ENCODE measurements at places on chromosomes 2 and 18. TPM values are rescaled to one million over a fixed set of nuclear protein-coding genes. Genes with fewer than 3 reads are reported as not detected.

DNA sequence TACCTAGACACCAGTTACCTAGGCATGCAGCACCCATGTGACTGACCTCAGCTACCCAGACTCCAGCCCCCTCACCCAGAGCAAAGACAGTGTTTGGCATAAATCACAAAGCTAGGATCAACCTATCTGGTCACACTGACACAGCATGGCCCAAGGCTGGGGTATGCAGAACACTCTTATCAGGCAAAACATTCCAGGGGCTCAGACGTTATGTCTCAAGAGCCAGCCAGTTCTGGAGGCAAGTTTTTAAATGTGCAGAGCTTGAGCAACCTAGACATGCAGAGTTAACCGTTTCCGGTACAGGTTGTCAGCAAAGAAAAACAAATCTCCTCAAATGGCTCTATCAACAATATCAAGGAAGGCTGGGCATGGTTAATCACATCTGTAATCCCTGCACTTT, 92.8 kb downstream of the AP1S3 start:
- no peak for DNase-seq

DNA sequence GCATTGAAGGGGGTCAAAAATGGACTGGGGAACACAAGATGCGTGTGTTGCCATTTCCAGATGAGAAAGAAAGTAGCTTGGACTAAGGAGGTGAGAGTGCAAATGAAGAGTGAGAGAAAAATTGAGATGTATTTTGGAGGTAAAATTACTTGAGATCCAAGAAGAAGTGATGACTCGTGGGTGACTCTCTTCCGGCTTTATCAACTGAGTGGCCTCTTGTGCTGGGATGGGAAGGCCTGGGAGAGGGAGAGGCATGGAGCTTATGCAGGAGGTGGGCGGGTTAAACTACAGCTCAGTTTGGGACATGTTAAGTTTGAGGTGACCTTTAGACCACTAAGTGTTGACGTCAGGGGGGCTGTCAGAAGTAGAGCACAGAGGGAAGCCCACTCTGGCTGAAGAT, 34.9 kb downstream of the SULT1C2 start:
- peak; percentile 56 for DNase-seq

- DNase-seq, result no peak
Measured at GRCh38 chr18:2792395-2792794, 54.4 kb upstream of the EMILIN2 start.

- peak; percentile 70 for DNase-seq
Measured at GRCh38 chr18:28013066-28013465, 163.9 kb downstream of the CDH2 start.

- DNase-seq, result no peak
Measured at GRCh38 chr18:1796636-1797035, 774.7 kb downstream of the METTL4 start.

GRCh38 chr2:225768741-225769140, 369.2 kb downstream of the NYAP2 start:
- no peak for DNase-seq

DNA sequence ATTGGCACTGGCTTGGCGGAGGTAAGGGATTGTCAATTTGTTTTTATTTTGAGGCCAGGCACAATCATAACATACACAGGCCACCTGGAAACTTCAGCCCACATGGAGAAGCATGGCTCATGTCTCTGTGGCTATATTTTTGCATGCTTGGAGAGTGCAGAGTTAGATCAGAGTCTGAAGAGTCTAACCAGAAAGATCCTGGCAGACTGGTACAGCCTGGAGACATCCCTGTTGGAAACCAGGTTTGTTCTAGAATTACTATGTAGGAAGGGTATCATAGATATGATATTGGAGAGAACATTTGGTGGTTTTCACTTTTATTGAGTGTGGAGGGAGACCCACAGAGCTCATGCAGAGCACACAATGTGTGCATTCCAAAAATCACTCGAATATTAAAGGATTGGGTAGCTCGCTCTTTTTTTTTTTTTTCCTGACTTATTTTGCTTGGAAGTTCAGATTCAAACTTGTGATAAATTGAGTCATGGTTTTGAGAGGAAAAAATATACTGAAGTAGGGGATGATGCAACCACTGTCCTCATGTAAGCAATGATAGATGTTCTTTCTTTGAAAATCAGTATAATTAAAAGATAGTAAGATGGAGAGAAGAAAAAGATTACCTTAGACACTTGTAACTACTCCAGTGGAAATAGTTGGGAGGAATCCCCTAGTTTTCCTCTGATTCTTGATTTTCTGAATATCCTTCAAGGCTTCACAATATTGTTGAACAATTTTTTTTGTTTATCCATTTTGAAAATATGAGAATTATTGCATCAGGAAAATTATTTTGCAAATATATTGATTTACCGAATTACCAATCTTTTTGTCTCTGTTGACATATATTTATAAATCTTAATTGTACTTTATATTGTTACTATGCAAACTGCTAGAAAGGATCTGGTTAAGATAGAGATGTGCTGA, 185.7 kb upstream of the ZEB2 start:
- DNase-seq, result peak; percentile 29

DNA sequence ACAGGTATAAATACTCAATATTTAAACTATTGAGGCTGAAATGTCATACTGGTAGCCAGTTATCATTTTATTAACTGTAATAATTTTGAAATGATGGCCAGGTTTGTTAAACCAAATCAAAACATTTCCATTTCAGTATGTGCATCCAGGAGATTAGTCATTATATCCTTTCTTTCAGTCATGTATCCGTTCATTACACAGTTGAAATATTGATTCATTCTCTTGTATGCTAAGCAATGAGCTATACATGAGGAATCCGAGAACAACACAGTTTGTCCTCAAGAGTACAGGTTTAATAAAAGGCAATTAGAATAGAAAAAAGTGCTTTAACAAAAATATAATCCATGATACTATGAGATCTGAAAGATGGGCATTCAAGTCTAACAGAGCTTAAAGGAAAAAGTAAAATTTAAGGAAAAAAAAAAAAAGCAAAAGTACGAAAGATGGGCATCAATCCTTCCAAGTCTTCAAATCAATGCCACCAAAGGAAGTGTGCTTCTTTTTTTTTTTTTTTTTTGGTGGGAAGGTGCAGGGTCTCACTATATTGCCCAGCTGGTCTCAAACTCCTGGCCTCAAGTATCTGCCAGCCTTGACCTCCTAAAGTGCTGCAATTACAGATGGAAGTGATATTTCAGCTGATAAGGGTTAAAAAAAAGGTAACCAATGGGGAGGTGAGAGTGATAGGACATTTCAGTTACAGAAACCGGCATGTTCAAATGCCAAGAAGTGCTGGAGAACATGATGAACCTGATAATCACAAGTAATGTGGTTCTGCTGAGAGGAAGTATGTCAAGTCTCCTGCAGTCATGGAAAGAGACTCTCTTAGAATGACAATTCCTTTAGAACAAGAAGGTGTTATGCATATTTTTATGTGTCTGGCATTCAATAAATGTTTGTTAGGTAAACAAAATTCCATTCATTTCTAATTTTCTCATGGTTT, 35.8 kb downstream of the PUM2 start:
- no peak for DNase-seq

GRCh38 chr2:148726228-148726627, 81.7 kb downstream of the EPC2 start:
- no peak for DNase-seq

GRCh38 chr2:161994761-161995520, 79.1 kb downstream of the DPP4 start:
- DNase-seq, result no peak

DNA sequence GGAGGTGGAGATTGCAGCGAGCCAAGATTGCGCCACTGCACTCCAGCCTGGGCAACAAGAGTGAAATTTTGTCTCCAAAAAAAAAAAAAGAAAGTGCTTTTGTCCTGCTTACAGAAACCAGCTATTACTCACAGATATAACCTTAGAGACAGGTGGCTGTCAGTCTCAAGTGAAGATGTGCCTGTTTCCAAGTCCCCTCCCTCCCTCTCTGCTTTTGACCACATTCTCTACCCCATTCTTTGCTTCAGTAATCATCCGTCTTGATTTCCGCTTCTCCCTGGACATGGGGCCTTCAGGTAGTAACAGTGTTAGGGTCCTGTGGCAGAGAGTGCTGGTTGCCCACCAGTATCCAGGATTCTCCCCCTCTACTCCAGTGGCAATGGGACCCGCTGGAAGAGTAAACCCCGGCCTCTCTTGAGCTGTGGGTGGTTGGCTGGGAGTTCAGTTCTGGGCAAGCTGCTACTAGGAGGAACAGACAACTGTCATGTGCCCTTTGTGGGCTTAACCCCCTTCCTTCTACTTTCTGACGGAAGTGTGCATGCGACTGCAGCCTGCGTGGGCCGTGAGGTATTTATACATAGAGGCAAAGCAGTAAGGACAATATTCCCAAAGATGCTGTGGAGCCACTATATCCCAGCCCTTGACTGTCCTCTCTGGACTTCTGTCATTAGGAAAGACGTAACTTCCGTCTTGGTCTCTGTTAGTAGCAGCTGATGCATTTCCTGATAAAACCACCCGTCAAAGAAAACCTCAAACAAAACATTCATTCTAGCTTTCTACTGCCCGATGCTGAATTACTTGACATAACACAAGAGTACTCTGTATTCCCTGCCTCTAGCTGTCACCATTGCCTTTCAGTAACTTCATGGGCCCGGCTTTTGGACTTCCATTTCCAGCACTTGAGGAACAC, 17.8 kb downstream of the PDCL3 start:
- DNase-seq, result no peak

GRCh38 chr18:3723554-3723953, 273.6 kb downstream of the TGIF1 start:
- DNase-seq, result no peak

DNA sequence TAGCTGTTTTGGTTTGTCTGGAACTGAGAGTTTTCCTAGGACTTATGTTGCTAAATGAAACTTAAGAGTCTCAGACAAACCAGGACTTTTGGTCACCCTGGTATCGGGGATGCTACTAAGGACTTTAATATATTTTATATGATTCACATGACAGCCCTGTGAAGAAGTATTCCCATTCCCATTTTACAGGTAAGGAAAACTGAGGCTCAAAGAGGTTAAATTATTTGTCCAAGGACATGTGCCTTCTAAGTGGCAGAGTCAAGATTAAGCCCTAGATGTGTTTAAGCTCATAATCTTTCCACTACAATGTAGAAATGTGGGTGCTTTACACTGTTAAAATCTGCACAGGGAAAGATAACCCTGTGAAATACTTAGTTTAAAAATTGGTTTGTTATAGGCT, 77.7 kb upstream of the ATP5MC3 start:
- no peak for DNase-seq

Gene FSHR
- total RNA-seq, result not detected

Gene CYBRD1
- total RNA-seq, result 43.7 TPM

Gene NTSR2
- not detected for total RNA-seq

Gene IFIH1
- total RNA-seq, result 70.9 TPM

Gene CD8B2
- 0.10 TPM for total RNA-seq

Gene FARP2
- total RNA-seq, result 17.0 TPM

Gene UGT1A5
- total RNA-seq, result not detected

Data from M059J (cell line).